ENCODE measurements at places on chromosomes 11 and 22. TPM values are rescaled to one million over a fixed set of nuclear protein-coding genes. Genes with fewer than 3 reads are reported as not detected.

SERPING1 gene
- total RNA-seq = 521 TPM

FADD gene
- total RNA-seq = 20.6 TPM

PLEKHA7 gene
- total RNA-seq = 72.8 TPM

TMEM151A gene
- total RNA-seq = not detected

SLC17A6 gene
- not detected for total RNA-seq

DNAJB7 gene
- not detected for total RNA-seq

LYVE1 gene
- 46.8 TPM for total RNA-seq

THYN1 gene
- 39.8 TPM for total RNA-seq

INPP5J gene
- total RNA-seq = 4.9 TPM

MIAT gene
- 3.6 TPM for total RNA-seq

CARNS1 gene
- 4.2 TPM for total RNA-seq

POU2AF1 gene
- total RNA-seq = 2.2 TPM

SYT8 gene
- total RNA-seq = 29.3 TPM

FGF4 gene
- total RNA-seq = not detected

FOLR1 gene
- 132 TPM for total RNA-seq

TEX12 gene
- total RNA-seq = not detected

ZNF202 gene
- 11.4 TPM for total RNA-seq

ELFN2 gene
- total RNA-seq = 7.3 TPM

SLC22A6 gene
- total RNA-seq = not detected

CRYBB2 gene
- total RNA-seq = not detected

NF2 gene
- total RNA-seq = 33.5 TPM

SGSM1 gene
- total RNA-seq = 4.2 TPM

OR2D2 gene
- total RNA-seq = not detected

ADAMTS8 gene
- 21.1 TPM for total RNA-seq

PKDREJ gene
- 1.0 TPM for total RNA-seq

TRPC6 gene
- total RNA-seq = 21.4 TPM

JHY gene
- 9.6 TPM for total RNA-seq

MICALL1 gene
- 38.3 TPM for total RNA-seq

E2F8 gene
- 0.40 TPM for total RNA-seq

RNF215 gene
- total RNA-seq = 18.5 TPM

C11orf91 gene
- 0.77 TPM for total RNA-seq

CTSW gene
- total RNA-seq = 2.1 TPM

OR52I1 gene
- total RNA-seq = not detected

CLMP gene
- total RNA-seq = 22.0 TPM

CALCB gene
- not detected for total RNA-seq

KDM4E gene
- total RNA-seq = not detected

All from upper lobe of left lung (tissue), 6 donors.